ENCODE measurements at places on chromosomes 3 and 15. TPM values are rescaled to one million over a fixed set of nuclear protein-coding genes. Genes with fewer than 3 reads are reported as not detected.

Gene DPPA4
- not detected for total RNA-seq

Gene MAGI1
- 0.18 TPM for total RNA-seq

Gene CFAP44
- 5.1 TPM for total RNA-seq

Gene DUOXA2
- total RNA-seq: not detected

Gene DOCK3
- 1.7 TPM for total RNA-seq

Gene KCNMB2
- not detected for total RNA-seq

Gene SLC26A6
- total RNA-seq: 56.0 TPM

Gene PLAAT1
- not detected for total RNA-seq

Gene PROS1
- 0.50 TPM for total RNA-seq

Gene ARID3B
- total RNA-seq: 52.1 TPM

Gene HAUS2
- total RNA-seq: 35.1 TPM

Gene SH3GL3
- not detected for total RNA-seq

Gene SLC38A3
- not detected for total RNA-seq

Gene SGO1
- total RNA-seq: 39.4 TPM

Gene CCDC39
- total RNA-seq: not detected

Gene SQOR
- total RNA-seq: 142 TPM

Gene AP3B2
- total RNA-seq: not detected

Gene GBE1
- total RNA-seq: 36.5 TPM

Measured in activated CD4-positive, alpha-beta memory T cell treated with anti-CD3 and anti-CD28 coated beads, Interleukin-2, amount 10 ng/mL, durations not matched to agents 7 days and 5 days (primary cell).